ENCODE measurements at places on chromosomes 12 and 14.

- no peak for DNase-seq
Measured at GRCh38 chr12:64545081-64545382, 65.3 kb upstream of the RASSF3 start.

- DNase-seq = no peak
Measured at GRCh38 chr14:53541411-53541810, 388.3 kb upstream of the DDHD1 start.

DNA sequence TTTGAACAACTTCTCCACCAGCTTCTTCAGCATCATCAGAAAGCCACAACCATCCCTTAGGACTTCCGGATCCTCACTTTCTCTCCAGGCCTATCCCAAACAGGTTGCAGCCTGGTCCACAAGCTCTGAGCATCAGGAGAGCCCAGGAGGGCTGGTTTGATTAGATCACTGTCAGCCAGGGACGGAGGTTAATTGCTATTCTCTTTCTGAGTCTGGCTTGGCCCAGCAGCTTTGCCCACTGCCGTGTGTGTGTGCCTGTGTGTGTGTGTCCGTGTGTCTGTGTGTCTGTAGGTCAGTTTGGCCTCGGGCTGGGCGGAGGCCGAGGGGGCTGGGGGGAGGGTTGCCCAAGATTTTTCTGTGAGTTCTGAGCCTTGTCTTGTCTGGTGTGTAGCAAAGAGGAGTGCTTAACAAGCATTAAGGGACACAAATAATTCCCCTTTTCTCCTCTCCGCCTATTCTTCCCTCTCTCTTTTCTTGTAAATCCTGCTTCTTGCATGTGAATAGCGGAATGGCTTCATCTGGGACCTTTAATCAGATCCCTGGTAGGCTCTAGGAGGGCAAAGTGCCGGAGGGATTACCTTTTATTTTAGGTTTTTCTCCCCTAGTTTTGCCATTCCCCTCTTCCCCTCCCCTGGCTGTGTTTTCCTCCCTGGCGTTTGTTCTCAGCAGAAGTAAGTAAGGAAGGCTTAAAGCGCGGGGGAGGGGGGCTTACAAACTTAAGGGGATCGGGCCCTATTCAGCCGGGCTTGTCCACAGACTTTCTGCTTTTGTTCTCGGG is 138.2 kb upstream of the LHX5 start:
- DNase-seq = peak; percentile 48

DNA sequence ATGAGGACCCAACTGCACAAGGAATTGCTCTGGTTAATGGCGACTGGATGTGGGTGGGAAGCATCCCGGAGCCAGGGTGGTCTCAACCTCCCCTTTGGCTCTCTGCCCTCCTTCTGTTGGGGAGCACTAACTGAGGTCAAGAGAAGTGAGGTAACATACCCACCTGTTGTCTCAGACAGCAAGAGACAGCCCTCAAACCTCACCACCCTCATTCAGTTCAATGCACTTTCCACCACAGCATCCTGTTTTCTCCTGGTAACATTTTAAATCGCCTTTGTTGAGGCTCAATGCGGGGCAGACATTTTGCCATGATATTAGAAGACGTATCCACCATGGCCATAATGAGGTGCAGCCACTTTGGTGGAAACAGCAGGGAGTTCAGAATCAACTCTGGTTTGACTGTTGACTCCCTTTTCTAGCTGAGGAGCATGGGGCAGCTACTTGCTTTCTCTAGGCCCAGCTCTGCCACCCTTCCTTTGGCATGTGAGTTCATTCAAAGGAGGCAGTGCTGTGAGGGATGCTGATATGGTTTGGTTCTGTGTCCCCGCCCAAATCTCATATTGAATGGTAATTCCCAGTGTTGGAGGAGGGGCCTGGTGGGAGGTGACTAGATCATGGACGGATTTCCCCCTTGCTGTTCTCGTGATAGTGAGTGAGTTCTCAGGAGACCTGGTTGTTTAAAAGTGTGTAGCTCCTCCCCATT is 338.6 kb downstream of the PCNX1 start:
- no peak for DNase-seq

DNA sequence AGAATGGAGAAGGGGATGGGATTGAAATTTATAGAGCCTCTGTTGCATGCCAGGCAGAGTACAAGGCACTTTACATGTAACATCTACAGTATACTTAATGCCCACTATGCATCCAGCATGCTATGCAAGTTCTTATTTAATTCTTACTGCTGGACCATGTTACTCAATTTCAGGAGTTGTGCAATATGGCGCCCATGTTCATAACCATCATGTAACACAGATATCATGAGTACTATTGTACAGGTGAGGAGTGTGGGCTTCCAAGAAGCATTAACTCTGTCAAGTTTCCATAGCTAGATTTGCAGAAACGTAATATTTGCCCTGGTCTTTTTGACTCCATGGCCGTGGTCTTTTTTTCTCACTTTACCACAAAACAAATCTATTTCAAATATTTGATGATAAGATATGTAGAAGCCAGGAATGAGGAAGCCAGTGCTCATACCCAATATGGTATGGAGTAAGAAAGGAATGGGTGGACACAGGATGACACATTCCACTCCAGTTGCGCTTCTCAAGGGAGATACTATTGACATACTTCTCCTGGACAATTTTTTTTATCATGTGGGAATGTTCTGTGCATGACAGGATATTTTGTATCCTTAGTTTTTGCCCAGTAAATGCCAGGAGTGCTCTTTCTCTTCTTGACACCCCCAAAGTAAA is 191.8 kb downstream of the C12orf75 start:
- DNase-seq = no peak

DNA sequence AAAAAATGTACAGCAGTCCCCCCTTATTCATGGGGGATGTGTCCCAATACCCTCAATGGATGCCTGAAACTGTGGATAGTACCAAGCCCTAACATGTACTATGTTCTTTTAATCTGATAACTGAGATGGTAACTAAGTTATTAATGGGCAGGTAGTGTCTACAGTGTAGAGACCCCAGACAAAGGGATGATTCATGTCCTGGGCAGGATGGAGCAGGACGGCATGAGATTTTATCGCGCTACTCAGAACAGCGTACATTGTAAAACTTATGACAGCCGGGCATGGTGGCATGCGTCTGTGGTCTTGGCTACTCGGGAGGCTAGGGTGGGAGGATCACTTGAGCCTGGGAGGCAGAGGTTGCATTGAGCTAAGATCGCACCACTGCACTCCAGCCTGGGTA is 37.1 kb downstream of the KIAA0586 start:
- DNase-seq = no peak

GRCh38 chr12:8950221-8950527 is 729 bp upstream of the M6PR start:
- DNase-seq = no peak

DNA sequence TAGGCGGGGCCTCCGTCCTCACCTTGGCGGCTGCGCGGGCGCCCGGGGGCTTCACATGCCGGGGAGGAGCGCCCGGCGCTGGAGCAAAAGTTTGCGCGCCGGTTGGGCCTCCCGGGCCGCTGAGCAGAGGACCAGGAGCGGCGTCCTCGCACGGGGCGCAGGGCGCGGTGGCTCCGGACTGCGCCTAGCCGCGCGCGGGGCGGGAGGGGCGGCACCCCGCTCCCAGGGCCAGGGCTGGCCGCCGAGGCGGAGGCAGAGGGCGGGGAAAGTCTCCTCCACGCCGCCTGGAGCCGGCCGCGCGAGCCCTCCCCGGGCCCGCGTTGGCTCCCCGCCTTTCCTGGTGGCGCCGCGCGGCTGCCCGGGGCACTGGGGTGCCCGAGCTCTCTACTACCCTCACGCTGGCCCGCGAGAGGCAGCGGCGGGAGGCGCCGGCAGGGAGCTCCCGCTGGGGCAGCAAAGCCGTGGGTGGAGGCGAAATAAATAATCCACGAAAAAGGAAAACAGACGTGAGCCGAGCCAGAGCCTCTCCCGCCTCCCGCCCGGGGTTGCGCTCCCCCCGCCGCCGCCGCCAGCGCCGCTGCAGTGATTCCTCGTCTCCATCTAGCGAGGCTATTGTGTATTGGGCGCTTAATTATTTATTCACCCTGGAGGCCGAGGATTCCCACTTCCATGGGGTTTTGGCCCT is 400 bp upstream of the PRIMA1 start:
- DNase-seq = no peak

GRCh38 chr14:91113829-91114078 is at the start of gene DGLUCY:
DGLUCY (plus strand) TSS chr14:91114073; CDS start chr14:91160295, 46,222 bp downstream.
- peak; percentile 70 for DNase-seq

- no peak for DNase-seq
Measured at GRCh38 chr12:6961695-6962284, 8.7 kb downstream of the PHB2 start.

DNA sequence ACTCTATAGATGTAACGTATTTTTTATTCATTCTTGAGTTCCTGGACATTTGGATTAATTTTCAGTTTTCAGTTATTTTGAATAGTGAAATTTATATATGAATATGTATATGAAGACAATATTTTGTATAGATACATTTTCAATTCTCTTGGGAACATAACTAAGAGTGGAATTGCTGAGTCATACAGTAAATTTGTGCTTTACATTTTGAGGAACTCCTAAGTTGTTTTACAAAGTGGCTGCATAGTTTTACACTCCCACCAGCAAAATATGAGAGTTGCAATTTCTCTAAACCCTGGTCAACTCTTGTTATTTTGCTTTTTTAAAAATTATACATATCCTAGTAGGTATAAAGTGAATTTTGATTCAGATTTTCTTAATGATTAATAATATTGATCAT is 1838.6 kb upstream of the SEL1L start:
- DNase-seq = no peak

- DNase-seq = no peak
Measured at GRCh38 chr12:127787544-127787943, 479.4 kb upstream of the TMEM132C start.

- DNase-seq = no peak
Measured at GRCh38 chr12:19800884-19801283, 361.6 kb downstream of the AEBP2 start.

DNA sequence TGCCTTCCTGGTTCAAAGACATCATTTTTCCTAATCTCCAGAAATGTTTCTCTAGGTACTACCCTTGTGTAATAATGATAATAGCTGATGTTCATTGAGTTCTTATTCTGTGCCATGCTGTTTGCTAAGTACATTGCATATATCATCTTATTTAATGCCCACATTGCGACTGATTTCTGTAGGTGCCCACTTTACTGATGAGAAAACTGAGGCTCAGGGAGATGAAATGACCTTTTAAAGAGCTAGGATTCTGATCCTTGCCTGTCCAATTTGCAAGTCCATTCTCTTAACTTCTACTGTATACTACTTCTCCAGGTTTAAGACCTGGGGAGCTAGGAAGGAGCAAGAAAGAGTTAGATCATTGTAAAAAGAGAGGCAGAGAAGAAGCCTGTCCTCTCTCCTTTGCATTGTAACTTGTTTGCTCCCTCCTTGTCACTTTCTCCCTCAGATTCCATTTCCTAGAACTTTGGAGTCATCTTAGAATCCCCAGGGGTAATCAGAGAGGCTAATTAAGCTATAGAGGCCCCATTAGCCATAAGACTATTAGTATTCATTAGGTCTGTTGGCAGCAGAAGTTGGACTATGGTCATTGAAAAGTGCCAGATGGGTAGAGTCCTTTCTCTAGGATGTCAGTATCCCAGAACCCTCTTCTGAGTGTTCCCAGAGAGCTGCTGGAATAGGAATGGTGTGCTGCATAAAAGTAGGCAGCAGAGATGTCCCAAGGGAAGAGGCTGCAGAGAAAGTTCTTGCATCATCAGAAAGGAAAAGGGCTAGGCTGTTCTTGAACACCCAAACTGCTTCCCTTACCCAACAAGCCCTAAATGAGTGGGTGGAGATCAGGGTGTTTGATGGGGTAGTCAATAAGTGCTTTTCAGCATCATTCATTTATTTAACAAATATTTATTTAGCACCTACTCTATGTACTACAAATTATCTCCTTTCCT is 3.1 kb downstream of the DGKA start:
- no peak for DNase-seq

- peak; percentile 99 for DNase-seq
Measured at GRCh38 chr14:76961631-76962302, 66.7 kb downstream of the IRF2BPL start.

DNA sequence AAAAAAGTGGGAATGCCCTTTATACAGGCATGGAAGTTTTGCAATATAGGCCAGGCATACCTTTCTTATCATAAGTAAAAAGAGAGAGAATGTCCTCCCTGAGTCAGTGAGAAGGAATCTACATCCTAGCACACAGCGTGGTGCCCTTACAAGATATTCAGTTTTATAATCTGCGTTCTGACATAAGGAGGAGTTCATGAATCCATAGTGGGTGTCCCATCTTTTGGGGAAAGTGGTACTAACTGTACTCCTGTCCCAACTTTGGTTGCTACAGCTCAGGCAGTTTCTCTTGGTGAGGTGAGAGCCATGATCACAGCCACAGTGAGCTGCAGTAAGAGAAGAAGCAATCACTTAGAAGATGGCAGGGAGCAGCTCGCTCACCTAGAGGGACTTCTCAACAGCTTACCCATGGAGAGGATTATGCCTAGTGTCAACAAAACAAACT is 332.9 kb downstream of the BCAT1 start:
- no peak for DNase-seq

DNA sequence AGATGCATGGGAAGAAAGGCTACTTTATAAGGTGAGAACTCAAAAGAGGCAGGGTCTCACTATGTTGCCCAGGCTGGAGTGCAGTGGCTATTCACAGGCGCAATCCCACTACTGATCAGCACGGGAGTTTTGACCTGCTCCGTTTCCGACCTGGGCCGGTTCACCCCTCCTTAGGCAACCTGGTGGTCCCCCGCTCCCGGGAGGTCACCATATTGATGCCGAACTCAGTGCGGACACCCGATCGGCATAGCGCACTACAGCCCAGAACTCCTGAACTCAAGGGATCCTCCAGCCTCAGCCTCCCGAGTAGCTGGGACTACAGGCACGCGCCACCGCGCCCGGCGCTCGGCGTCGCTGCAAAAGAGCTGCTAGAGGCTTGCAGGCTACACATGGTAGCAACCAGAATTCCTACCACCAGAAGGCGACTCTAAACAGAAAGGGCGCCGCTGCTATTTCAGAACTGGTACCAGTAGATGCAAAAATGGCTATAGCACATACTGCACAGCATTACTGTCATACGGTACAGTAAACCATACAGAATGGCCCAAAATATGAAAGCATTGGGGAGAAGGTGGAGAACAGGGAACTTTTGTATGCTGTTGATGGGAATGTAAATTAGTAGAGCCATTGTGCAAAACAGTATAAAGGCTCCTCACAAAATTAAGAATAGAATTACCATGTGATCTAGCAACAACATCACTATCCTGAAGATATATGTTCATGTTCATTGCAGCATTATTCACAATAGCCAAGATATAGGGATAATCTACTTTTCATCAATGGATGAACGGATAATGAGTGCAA is 1.2 kb upstream of the NEMF start:
- no peak for DNase-seq
